ENCODE measurements at places on chromosomes 5 and 9.

DNA sequence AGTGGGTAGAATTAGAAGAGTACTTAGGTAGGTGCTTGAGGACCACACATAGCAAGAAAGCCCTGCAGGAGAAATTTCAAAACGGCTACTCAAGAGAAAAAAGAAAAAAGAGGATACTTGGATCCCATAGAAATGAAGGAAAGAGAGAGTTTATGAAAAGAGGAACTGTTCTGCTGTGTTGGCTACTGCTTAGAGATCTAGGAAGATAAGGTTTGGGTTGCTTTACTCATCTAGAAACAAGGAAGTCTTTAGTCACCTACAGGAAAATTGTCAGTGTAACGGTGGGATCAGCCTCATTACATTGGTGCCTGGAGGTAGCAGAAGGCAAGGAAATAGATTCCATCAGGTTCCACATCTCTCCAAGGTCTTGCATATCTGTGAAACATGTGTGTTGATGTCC lies 14.8 kb upstream of the C5orf46 start:
- no peak for DNase-seq

DNA sequence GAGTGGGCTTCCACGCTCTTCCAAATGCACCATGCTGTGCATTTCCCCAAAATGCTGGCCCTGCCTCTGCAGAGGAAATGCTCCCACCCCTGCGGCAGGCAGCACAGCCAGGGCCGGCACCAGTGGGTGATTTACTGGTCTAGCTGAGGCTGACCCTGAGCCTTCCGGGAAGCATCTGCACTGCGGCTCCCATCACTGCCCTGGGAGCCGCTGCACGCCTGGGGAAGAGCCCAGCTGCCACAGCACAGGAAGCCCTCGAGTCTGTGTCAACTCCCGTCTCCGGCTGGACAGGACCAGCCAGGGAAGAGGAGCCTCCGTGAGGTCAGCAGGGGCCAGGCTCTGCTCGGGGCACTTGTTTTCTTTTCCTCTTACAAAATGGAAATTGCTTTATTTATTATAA lies 25.1 kb upstream of the EEIG1 start:
- no peak for DNase-seq

DNA sequence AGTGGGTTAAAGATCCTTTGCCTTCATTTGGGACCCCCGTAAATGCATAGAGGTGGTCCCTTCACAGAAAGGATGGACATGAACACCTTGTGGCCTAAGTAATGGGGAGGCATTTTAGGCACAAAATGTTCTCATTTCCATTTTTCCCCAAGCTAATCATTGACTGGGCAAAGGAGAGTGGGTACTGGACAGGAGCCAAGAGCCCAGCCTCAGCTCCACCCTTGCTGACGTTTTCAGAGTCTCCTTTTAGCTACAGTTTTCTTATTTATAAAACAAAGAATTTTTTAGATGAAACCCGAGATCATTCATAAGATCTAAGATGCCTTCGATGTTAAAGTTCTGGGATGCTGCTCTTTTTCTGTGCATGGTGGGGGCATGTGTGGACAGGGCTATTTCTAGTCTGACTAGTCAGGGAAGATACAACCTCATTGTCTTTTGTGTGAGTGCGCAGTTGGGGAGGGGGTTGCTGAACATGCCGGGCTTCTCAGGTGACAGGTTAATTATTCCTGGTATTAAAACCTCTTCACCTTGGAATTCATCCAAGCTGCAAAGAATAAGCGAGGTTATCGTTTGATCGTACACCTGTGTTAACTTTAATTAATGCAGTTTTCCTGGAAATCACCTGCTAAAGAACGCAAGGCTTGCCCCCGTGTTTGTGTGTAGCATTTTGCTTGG lies 48.4 kb downstream of the ADAMTS16 start:
- DNase-seq, result no peak

DNA sequence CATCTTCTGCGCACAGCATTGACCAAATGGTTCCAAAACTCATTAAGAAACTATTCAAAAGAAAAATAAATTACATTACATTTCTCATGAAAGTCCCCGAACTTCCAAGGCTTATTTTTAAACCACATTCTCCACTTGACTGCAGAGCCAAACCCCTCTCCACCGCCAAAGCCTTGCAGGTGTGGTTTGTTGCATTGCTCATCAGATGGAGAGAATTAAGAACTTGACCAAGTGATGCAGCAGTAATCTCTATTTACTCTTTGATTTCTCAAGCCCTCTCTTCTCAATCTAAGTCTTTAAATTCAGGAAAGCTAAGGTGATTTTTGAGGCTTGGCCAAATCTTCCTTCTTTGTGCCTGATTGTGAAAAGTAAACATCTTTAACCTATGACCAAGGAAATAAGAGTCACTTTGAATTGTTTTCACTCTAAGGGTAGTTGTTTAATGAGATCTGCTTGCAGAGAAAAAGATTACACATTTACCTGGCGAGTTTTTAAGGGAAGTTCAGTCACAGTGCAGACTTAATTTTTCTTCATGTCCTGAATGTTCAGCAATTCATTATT lies 290.5 kb upstream of the ITGA1 start:
- no peak for DNase-seq

GRCh38 chr5:90642706-90643229 lies 84.2 kb downstream of the ADGRV1 start:
- no peak for DNase-seq

GRCh38 chr9:127848756-127849504 lies 5.5 kb downstream of the ENG start:
- no peak for DNase-seq

DNA sequence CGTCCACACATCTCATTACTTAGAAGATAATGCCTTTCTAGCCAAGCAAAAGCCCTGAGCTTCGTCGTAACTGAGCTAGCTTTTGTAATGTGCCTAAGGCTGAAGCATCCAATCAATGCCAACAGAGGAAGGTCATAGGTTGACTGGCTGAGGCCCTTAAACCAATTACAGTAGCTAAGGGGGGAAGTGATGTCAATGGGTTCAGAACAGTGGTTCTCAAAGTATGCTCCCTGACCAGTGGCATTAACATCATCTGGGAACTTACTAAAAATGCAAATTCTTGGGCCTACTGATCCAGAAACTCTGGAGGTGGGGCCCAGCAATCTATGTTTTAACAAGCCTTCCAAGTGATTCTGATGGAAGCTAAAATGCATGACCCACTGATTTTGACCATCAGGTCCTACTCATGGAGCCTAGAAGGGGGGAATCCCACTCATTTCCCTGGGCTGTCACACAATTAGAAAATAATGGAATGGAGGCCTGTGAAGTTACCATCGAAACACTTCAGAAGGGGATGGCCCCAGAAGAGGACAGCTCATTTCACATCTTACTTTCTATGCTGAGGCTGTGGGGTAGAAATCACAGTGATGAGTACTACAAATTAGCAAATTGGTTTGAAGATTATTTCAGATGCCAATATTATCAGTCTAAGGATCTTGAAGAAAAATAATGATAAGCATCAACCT lies 4.8 kb upstream of the VLDLR start:
- DNase-seq, result no peak

DNA sequence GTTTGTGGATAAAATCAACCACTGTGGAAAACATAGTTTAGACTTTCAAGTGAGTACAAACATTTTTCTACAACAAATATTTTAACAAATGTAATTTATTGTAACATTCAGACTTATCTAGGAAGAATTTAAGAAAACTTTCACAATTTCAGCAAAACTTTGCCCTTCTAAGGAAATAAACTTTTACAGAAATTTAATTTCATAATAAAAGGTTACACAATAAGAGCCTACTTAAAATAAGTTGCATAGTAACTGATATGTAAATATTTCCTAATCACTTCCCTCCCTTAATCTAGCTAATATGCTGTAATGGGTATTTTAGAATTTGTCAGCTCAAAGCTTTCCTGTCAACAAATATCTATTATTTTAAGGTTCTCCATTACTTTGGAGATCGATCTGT lies 1899.9 kb downstream of the MAT2B start:
- DNase-seq, result no peak

DNA sequence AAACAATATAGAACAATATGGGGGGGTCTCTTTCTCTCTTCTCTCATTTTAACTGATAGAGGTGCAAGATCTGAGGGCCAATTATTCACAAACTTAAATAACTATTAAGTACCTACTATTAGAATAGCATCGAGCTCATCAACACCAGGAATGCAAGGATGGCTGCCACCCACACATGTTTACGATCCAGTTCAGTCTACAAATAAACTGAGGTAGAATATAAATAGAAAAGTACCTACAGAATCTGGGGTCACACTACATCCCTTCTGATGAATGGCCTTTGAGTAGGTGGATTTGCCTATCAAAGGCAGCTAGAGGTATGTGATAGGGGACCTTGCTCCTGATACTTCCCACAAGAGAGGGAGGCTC lies 91.8 kb upstream of the ZNF366 start:
- no peak for DNase-seq

DNA sequence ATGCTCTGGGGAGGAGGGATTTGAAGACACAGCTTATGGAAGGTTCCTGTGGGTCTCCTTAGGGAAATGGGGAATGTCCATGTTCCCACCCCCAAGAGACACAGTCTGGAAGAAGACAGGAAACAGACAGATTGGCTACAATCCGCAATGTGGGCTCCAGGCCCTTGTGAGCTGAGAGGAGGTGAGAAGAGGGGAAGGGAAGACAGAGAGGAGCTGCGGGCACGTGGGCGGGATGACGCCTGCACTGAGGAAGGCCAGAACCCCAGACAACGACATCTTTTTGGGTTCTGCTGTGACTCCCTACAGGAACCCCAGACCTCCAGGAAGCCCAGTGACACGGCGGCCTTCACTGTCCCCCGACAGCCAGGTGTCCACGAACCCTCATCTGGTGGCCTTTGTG lies 29.9 kb upstream of the NKD2 start:
- DNase-seq, result no peak

DNA sequence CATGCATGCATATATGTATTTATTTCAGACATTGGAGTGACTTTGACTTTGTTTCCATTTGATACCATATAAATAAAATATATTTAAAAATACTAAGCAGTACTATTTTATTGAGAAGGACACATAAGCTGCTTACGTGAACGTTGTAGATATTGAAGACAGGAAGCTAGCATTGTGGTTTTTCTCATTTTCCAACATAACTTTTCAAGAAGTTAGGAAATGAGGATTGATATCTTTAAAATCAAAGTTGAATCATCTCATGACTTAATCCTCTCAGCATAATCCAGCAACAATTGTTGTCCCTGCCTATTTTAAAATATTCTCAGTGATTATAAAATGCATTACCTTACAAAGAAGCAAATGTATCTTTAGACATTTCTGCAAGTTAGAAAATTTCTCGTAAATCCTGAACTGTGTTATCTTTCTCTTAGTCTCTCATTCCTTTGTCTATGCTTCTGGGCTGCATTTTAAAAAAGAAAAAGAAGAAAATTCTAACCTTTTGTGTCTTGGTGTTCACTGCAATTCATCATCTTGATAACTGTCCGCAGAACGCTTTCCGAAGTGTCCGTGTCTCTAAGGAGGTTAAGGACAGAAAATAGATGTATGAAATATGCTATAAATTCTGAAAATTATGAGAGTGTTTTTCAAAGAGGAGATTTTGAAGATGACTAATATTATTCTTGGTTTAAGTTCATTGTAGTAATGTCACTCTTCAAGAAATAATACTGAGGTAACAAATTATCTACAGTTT lies 1089.9 kb upstream of the CDH6 start:
- DNase-seq, result peak; percentile 15

DNA sequence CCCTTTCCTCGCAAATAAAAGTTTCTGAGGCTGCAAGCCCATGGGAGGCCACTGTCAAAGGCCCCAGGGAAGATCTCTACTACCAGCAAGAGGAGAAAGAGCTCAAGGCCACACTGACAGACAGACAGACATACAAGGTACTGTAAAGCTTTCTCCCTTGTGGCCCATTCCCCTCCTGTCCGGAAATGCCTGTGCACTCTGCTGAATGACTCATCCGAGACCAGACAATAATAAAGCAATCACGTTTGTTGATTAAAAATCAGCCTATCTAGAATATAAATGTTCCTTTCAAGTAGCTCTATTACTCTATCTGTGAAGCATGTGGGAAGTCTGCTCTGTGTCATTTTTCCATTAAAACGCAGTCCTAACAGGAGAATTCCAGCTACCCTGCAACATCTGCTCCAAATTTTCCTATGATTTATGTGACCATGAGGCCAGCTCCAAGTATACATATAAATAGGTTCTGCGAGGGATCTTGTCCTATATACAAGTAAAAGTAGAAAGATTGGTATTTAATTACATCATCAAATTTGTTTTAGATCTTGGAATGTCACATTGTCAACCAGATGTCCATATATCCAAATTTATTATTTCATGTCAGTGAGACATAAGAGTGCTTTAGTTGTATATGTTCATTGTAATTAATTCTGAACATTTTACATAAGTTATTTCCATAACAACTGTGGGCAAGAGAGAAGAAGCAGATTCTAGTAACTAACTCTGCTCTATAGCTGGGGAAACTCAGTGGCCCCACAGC lies 34.7 kb upstream of the TGFBI start:
- DNase-seq, result peak; percentile 96

DNA sequence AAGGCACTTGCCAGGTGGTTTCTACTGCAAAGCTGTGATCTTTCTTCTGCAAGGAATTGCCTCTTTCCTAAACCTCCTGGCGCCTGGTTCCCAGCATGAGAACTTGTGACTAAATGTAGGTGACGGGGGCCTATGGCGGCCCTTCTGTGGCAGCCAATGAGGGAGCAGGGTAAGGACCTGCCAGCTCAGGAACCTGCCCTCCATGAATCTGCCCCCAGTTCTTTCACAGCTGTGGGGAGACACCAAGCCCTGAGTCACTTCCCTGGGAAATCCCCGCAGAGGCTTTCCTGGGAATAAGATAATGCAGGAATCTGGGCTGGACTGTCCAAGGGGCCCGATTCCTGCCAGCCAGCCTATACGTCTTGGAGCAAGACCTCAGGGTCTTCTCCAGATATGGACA lies 56.7 kb upstream of the CTNNA1 start:
- DNase-seq, result peak; percentile 58

DNA sequence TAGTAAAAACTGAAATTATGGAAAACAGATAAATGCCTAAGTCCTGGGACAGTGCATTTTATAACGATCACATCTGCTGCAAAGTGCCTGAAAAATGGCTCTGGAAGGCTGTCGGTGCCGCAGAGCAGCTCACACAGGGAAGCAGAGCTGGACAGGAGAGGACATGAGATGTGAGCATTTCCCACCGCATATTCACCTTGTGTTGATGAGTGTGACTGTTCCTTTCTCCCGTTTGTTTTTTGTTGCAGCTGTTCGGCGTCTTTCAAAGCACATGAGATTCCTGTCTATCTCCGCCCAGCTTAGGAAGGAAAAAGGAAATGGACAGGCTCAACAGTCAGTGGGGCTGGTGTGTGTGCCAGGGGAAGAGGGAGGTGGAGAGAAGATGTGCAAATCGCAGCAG lies 164.9 kb upstream of the SEMA6A start:
- DNase-seq, result no peak

DNA sequence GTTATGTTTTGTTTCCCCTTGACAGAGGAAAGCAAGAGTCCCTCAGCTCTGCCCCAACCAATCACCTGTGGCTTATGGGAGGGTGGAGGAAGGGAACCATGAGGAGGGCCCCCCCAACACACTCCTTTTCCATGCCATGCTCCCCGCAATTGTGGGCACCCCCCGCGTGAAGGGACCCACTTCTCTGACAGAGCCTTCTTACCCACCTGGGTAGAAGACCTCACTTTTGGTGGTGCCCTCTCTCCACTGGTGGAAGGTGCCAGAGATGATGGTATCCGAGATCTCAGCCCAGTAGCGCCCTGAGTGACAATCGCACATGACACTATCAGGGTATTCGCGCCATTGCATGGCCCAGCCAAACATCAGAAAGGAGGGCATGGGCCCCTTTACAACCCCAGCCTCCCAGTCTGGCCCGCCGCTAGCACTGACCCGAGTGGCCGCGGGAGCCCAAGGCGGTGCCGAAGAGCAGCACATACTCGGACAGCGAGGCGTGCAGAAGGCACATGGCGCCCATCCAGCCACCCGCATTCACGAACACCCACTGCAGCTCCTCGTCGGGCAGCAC lies 714 bp downstream of the SIGMAR1 start:
- no peak for DNase-seq

GRCh38 chr5:133259199-133259997 lies 207.6 kb downstream of the HSPA4 start:
- DNase-seq, result no peak

Measured in astrocyte (in vitro differentiated cells and primary cell).